ENCODE measurements at places on chromosomes 2 and 18.

GRCh38 chr18:78979056-78979729, 425 bp upstream of the SALL3 start:
- no peak for DNase-seq

DNA sequence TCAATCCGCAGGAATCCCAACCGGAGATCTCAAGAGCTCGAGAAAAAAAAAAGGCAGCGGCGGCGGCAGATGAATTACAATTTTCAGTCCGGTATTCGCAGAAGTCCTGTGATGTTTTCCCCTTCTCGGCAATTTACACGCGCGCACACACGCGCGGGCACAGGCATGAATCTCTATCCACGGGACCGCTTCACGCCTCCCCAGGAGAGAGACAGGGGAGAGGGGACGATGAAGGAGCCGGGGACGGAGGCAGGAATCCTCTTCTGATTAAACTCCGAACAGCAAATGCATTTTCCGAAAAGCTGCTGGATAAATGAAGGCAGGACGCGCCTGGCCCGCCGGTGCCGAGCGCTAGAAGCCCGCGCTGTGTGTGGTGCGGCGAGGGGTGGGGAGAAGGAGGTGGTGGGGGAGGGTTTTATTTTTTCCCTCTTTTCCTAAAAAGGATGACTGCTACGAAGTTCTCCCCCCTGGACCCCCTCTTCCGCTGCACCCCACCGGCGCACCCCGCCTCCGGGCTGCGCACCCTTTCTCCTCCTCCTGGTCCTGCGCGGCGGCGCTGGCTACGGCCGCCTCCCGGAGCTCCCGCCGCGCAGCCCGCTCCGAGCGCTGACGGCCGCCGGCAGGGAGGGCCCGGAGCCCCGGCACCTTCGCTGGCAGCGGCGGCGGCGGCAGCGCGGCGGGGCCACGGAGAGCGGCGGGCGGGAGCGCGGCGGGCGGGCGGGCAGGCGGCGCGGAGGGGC, at the start of gene BCL2:
TSS of gene BCL2 (minus strand) at position 387 of the 740 bp plus-strand sequence.
- DNase-seq = no peak

GRCh38 chr2:57880446-57880845, 166.2 kb upstream of the VRK2 start:
- DNase-seq = no peak

GRCh38 chr2:189095101-189095500, 84.5 kb downstream of the COL5A2 start:
- DNase-seq = no peak

GRCh38 chr2:171791361-171791760, 102.7 kb downstream of the SLC25A12 start:
- no peak for DNase-seq

GRCh38 chr2:238438856-238439849, 12.4 kb downstream of the ASB1 start:
- DNase-seq = peak; percentile 57

Measured in activated CD4-positive, alpha-beta T cell treated with anti-CD3 and anti-CD28 coated beads, Interleukin-2, amount 50 U/mL, for 4 hours (primary cell).